GM12864 (cell line): ENCODE measurements at places on chromosomes 12 and 14.

DNA sequence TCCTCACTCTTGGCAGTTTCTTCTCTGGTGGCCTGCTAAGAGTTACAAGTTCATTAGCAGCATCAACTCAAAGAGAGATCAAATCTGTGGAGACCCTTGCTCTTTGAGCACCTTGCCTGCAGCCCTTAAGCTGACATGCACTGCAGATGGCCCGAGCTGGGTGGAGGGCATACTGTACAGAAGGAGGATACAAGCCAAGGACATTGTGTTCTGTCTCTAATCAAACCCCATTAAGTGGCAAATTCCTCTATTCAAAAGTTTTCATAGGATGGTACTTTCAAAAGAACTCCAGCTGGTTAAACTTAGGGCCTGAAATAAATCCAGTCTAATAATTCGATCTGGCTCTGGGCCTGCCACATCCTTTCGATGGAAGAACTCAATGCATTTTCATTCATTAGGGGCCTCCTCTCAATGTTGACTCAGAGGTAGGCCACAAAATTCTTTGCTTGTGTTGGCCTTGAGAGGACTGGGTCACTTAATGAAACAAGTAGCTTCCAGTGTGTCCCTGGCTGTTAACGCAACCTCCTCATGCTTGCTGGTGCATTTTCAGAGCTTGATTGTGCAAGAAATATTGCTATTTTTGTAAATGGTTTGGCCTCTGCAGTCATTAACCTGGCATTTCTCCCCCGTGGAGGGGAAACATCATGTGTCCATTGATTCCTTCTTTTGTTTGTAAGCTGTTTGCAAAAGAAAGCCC, 318.2 kb downstream of the NUAK1 start:
- no peak for DNase-seq

- no peak for DNase-seq
Observed at GRCh38 chr12:45909041-45909713, 81.2 kb downstream of the SCAF11 start.

GRCh38 chr12:109500406-109501185, 23.2 kb downstream of the UBE3B start:
- no peak for DNase-seq

GRCh38 chr12:42421844-42422779, 96.1 kb downstream of the PPHLN1 start:
- DNase-seq: no peak

DNA sequence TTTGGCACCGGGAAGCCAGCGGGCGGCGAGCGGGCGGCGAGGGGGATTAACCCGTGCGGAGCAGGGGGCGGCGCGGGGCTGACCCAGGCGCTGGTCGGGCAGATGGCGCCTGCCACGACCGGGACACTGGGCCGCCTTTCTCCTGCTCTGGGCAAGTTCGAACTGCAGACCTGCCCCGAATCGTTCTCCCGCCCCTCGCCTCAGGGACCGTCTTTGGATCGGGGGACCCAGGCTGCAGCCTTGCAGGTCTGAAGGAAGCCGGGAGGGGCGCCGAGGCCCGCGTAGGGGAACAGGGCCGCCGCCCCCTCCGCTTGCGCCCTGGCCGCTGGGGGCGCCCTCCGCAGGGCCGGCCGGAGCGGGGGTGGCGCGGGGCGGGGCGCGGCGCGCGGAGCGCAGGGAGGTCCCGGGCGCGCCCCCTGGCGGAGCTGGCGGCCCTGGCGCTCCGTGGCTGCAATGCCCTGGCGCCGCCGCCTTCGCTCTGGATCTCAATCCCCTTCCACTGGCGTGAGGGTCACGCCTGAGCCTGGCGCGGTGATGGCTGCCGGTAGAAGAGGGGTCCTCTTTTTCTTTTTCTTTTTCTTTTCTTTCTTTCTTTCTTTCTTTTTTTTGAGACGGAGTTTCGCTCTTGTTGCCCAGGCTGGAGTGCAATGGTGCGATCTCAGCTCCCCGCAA, 449 bp upstream of the LTBP2 start:
- no peak for DNase-seq

DNA sequence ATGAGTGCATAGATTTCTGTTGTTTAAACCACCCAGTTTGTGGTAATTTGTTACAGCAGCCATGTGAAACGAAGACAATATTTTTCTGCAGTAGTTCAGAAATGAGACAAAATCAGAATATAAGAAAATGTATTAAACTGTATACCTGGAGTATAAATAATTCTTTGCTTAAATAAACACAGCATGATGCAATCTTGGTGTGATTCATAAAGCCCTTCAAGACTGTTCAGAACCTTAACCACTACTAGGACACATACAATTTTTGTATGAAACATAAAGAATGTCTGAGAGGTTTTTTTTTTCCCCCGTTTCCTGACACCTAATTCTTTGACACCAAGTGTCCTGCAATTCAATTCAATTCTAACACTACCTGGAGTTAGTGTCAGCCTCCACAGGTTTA, 10.5 kb downstream of the C12orf75 start:
- no peak for DNase-seq

DNA sequence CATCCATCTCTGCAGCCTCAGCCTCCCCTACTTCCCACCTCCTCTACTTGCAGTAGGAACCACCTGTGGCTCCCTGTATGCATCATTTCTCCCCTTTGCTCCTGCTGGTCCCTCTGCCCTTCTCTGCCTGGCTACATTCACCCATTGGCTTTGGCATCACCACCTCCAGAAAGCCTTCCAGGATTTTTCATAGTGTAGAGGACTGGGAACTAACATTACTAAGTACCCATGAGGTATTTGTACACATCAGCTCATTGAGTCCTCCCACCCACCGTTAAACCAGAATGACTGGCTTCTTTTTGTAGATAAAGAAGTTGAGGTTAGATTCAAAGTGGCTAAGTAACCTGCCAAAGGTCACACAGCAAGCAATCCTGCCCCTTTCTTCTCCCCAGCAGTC, 17.1 kb downstream of the SYNE3 start:
- DNase-seq: no peak

DNA sequence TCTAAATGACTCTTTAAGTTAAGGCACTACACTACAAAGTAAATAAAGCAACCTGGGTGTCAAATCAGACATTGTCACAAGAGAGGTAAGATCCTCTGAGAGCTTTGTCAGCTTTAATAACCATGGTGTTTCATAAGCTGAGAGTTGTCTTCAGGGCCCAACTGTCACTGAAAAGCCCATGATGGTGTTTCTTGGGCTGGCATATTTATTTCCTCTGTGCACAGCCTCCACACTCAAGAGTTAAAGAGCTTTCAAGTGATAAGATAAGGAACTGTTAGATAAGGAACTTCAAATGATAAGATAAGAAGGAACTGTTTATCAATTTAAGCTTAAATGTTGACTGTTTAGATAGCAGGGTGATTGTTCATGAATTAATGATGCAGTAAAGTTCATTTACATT, 495.4 kb downstream of the TMEM117 start:
- no peak for DNase-seq

- DNase-seq: no peak
Observed at GRCh38 chr12:93387780-93388179, 10.1 kb downstream of the NUDT4 start.

DNA sequence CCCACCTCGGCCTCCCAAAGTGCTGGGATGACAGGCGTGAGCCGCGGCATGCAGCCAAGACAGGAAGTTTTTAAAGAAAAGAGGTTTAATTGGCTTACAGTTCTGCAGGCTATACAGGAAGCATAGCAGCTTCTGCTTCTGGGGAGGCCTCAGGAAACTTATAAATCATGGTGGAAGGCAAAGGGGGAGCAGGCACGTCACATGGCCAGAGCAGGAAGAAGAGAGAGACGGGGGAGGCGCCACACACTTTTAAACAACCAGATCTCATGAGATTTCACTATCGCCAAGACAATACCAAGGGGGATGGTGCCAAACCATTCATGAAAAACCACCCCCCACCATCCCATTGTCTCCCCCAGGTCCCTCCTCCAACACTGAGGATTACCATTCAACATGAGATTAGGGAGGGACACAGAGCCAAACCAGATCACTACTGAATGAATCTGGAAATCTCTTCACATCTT, 14.1 kb downstream of the CCDC63 start:
- DNase-seq: no peak

DNA sequence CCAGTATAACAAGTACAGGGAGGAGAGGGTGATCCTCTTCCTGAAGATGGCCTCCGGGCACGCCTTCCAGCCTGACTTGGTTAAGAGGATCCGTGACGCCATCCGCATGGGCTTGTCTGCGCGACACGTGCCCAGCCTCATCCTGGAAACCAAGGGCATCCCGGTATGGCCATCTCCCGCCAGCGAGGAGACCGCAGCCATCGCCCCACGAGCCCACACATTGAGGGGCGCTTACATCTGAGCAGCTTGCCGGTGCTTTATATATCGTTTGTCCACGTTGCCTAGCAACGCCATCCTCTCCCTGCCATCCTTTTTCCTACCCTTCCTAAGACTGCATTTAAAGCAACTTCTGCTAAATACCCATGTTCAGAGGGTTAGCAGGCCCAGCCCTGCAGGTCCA, 71.5 kb downstream of the AACS start:
- DNase-seq: no peak

DNA sequence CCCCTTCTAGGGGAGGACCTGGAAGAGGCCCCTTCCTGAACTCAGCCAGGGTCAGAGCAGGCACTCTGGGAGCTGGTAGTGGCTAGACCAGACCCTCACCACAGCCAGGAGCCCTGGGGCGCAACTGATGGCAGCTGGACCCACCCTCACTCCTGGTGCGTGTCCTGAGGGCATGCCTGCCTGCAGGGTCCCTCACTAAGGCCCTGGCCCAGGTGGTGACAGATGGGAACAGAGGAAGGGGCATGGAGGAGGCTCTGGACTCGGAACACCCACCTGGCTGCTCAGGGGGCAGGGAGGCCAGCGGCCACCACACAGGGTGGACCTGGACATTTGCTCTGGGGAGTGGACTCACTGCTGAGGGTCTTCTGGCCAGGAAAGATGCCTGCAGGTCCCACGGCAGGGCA, 342.2 kb upstream of the SFSWAP start:
- no peak for DNase-seq

GRCh38 chr12:130169256-130169655, 7.0 kb downstream of the FZD10 start:
- no peak for DNase-seq

GRCh38 chr14:100784523-100785337, 41.2 kb upstream of the MEG3 start:
- DNase-seq: no peak

DNA sequence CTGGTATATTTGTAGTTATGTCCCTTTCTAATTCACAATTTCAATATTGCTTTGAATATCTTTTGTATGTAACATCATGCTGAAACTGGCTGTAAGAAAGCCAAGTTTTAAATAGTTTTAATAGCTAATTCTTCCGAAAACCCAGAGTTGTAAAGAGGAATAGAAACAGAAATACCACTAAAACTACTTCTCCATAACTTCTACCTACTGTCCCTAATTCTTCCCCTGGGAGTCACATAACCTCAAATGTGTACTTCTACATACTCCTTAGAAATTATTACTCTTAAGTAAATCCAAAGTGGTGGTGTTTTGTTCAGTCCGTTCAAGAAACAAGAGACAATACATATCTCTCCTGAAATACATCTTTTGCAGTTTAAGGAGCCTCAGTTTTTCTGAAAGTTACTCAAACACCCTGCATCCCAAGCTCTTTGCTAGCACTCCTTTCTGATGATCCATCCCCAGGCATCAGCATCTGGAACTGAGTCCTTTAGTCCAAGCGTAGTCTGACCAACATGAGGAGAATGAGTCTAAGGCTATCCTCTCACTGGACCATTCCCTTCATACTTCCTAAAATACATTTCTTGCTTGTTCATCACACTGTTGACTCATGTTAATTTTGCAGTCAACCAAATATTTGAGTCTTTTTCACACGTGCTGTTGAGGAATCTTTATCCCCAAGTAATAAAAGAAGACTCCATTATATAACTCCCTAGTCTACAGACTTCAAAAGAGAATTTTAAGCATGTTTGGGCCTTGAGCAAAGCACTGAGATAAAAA, 214.3 kb upstream of the NUDT4 start:
- DNase-seq: no peak

DNA sequence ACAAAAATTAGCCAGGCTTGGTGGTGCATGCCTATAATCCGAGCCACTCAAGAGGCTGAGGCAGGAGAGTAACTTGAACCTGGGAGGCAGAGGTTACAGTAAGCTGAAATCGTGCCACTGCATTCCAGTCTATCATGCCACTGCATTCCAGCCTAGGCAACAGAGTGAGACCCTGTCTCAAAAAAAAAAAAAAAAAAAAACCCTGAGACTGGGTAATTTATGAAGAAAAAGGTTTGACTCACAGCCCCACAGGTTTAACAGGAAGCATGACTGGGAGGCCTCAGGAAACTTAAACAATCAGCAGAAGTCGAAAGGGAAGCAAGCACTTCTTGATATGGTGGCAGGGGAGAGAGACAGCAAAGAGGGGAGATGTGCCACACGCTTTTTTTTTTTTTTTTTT, 123.2 kb downstream of the GXYLT1 start:
- DNase-seq: no peak

DNA sequence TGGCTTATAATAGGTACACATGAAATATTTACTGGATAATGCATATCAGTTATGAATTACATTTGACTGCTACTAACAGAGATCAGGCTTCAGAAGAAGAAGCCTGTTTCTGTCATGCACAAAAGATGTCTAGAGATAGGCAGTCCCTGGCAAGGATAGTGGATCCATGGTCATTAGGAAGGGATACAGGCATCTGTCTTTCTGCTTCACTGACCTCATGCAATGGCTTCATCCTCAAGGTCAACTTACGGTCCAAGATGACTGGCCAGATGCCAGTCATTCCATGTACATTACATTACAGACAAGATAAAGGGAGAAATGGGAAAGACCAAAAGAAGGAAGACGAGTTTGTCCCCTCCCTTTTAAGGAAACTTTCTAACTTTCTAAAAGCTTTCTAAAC, 94.0 kb downstream of the NUAK1 start:
- no peak for DNase-seq

- DNase-seq: no peak
Observed at GRCh38 chr14:60931218-60931617, 49.7 kb downstream of the TRMT5 start.

DNA sequence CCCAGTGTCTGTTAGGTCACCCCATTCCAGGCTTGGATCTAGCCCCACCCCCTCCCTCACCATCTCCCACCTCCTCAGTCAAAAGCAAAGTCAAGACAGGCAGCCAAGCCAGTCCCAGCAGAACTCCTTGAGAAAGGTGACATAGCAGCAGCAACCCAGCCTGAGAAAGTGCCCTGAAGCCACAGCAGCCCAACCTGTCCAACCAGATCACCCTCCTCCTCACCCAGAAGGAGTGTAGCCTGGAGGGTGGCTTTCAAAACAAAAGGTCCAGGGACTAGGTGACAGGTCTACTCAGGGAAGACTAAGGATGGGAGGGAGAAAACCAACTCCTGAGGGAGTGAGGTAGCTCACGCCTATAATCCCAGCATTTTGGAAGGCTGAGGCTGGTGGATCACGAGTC, 5.2 kb downstream of the RAB15 start:
- no peak for DNase-seq

GRCh38 chr14:51185754-51186153, 54.3 kb upstream of the TMX1 start:
- DNase-seq: peak; percentile 63
